ENCODE measurements at places on chromosomes 11 and 22.

- no peak for DNase-seq
Measured at GRCh38 chr22:19178065-19178656, 375 bp downstream of the SLC25A1 start.

DNA sequence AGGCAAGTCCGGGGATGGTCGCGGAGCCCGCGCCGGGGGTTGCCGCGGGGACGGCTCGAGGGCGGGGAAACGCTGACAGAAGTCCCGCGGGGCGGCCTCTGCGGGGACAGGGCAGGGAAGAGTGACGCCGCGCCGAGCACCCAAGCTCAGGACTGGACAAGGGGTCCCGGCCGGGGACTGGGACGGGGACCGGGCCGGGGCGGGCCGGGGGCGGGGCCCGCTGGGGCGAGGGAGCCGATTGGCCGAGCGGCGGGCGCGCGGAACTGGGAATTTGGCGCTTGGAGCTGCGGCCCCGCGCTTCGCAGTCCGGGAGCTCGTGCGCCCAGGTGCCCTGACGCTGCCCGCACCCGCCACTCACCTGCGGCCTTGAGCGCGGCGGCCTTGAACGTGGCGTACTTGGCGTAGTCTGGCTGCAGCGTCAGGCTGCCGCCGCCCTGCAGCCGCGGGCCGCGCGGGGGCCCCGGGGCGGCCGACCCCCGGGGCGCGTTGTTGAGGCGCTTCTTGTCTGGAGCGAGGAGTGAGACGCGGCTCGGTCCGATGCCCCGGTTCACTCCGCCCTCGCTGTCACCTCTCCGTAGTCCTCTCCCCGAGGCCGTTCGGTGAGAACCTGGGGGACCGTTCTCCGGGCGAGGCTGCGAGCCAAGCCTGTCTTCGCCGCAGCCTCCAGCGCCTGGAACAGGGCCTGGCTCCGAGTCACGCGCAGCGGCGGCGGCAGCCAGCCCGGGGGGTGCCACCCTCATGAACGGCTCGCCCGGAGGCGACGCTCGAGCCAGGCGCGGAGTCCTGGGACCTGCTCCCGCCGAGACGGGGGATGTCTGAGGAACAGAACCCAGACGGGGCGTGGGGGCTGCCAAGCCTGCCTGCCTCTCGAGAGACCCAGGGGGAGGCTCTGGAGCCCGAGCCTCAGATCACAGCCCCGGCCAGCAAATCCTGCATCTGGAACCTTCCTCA is 4.5 kb downstream of the SHISA8 start:
- no peak for DNase-seq

DNA sequence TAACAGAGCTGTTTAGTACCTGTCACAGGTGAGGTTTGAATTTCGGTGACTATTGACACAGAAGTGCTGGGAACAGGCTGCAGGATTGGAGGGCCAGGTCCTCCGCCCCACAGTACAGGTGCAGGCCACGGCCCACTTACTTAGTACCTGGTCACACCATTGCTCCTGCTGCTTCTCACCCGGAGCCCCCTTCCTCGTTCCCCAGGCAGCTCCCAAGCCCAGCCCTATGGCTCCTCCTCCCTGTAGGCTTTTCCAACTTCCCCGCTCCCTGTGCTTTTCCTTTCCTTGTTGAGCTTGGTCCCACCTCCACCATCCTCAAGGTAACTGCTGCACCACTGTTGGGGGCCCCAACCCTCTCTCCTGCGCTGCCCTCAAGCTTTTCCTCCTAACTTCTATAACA is 27.9 kb upstream of the ANO1 start:
- no peak for DNase-seq

GRCh38 chr11:1433977-1434640 is 44.4 kb downstream of the BRSK2 start:
- no peak for DNase-seq

DNA sequence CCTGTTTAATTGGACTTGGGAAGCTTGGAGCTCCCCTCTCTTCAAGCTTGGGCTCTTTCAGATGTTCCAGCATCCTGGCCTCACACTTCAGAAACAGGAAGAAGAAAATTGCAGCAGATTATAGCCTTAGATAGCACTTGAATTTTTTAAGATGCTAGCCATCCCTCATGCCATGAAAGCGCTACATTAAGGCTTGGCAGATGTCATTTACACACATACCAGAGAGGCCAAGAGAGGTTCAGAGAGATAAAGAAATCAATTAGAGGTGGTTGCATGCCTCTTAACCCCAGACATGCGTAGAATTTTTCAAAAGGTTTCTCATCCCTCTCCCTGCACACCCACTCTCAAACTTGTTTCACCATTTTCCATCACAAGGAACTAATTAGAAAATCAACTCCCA is 31.9 kb upstream of the DBX1 start:
- no peak for DNase-seq

DNA sequence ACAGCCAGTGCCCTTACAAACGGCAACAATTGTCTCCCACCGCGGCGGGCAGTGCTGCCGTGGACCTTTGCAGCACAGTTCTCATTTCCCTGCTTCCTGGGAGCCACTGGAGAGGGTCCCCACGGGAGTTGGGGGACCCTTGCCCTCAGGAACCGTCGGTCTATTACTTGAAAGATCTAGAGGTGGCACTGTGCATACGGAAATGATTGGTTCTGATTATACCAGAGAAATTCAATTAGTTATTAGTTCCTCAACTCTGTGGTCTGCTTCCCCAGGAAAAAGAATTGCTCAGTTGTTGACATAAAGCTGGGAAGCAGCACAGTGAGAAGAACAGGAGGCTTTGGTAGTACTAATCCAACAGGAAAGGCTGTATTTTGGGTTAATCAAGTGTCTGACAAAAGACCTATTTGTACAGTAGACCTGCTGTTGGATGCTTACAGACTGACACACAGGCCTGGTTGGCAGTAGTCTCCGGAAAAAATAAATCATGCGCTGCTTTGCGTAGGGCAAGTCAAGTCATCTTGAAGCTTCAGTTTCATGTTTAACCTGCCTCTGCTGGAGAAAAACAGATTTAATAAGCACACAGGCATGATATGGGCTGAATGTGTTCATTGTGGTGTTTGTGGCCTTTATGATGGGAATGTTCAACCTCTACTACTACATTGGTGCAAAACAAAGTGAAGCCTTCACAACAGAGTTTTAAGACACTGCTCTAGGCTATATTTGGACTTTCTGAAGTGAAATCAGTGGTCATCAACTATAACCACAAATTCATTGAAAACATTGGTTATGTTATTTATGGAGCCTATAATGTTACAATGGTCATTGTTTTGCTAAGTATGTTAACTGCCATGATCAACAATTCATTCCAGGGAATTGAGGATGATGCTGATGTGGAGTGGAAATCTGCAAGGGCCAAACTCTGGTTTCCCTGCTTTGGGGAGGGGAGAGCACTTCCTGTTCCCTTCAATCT is 54.6 kb upstream of the SC5D start:
- no peak for DNase-seq

- no peak for DNase-seq
Measured at GRCh38 chr22:33654173-33654895, 265.9 kb downstream of the LARGE1 start.

DNA sequence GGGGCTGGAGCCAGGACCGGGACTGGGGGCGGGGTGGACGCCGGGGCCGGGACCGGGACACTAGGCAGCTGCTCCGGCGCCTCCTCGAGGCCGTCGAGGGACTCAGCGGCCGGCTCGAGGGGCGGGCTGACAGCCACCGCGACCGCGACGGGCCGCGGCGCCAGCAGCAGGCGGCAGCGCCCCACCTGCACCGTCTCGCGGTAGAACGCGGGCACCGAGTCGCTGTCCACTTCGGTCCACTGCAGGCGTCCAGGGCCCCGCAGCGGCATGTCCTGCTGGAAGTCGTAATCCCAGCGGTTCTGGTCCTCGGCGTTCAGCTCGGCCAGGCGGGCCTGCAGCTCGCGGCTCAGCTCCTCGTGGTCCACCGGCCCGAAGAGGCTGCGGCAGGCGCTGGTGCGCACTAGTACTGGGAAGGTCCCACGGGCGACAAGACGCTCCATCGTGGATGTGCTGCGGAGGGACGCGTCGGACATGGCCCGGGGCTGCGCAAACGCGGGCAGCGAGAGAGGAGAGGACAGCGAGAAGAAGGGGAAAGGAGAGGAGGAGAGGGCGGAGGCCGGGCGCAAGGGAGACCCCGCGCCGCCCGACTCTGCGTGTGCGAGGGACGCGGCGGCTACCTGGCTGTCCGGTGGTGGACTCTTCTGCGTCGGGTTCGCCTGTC is 428 bp downstream of the CDKN1C start:
- no peak for DNase-seq

GRCh38 chr11:113448316-113448677 is 26.9 kb downstream of the DRD2 start:
- DNase-seq: no peak

DNA sequence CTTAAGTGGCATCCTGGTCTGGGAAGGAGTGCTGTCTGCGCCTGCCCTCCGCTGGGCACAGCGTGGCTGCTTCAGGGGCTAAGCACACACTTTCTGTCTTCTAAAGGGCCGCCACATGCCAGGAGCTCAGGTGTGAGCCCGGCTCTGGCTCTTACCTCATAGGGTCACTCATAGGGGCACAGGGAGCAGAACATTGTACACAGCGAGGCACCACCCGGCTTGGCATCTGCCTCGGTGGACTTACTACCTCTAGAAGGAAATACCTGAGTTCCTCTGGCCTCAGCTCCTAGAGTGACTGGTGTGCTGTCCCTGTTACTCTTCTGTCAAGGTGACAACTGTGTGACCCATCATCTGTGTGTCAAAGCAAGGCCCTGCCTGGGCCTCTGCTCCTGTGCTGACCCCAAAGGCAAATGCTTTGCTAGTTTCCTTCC is 13.4 kb downstream of the NEAT1 start:
- no peak for DNase-seq

- DNase-seq: no peak
Measured at GRCh38 chr22:42303396-42304323, 33.2 kb upstream of the TCF20 start.

DNA sequence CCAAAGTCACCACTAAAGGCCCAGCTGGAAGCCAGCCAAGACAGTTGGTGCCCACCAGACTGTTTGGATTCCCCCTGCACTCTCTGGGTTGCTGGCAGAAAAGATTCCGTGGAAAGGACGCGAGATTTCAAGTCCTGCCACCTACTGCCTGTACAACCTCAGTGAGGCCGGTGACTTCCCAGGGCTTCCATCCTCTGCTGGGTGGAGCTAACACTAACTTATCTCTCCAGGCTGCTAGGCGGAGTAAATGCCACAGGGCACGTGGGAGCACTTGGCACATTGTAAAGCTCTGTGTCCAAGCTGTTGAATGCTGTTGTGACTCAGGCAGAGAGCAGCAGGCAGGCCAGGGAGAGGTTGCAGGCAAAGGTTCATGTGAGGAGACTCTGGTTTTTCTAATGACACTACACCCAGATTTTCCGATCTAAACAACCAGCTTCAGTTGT is 50.9 kb upstream of the CDON start:
- no peak for DNase-seq

DNA sequence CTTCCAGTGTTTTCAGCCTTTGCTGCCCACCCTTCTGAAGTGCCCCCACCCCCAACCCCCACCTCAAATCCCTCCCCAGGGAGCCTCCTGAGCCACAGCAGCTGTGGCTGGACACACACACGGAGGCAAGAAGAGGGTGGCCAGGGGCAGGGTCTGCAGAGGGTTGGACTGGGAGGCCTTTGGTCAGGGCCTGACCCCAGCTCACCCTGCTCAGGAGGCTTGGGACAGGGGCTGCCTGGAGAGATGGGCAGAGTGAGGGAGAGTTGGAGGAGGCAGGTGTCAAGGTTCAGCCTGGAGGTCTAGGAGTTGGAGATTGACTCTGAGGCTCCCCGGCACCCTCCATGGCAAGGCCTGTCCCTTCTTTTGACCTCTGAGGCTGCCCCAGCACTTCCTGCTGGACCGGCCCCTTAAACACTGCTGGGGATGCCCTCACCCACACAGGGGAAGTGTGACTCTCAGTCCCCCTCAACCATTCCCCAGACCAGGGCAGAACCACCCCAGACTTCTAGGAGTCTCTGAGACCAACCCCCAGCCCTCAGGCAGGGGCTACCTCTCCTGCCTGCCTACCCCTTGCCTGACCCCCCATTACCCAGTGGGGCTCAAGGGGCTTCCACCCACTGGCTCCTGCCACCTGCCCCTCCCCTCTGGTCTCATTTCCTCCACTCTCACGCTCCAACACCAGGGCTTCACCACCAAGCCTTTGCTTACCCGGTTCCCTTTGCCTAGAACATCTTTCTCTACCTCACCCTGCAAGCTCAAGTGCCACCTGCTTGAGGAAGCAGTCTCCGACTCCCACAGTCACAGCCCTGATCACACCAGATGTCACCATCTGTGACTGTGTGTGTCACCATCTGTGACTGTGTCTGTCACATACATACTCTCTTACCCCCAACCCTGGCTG is 8.6 kb downstream of the ARAP1 start:
- DNase-seq: no peak

GRCh38 chr11:111736181-111736590 is 30.0 kb downstream of the PPP2R1B start:
- DNase-seq: no peak

DNA sequence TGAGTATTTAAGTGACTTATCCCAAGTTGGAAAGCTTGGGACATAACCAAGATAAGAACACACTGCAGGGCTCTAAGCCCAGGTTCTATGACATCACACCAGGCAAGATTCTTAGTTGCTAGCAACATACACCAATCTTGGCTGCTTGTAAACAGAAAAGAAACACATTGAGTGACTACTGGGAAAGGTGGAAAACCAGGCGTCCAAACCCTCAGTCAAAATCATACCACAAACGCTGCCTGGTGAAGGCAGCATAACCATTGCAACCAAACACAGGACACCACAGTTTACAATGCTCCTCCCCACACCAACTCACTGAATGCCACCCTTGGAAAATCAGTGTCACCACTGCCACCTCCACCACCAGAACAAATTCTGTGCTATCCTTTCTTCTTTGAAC is 379.9 kb downstream of the TTC28 start:
- DNase-seq: no peak

DNA sequence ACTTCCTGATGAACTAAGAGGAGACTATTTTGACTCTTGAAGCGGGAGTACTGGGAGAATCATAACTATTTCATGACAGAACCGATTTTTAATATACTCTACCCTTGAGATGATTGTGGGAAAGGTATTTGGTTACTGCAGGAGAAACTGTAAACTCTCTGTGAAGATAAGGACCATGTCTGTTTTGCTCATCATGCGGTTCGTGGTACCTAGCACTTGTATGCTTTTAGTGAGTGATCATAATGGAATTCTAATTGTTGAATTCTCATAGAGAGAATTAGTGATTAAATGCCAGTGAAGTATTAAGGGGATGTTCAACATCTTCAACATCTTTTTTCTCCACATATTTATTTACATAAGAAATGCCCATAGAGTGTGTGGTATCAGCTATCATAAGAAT is 11.4 kb downstream of the AASDHPPT start:
- DNase-seq: no peak

DNA sequence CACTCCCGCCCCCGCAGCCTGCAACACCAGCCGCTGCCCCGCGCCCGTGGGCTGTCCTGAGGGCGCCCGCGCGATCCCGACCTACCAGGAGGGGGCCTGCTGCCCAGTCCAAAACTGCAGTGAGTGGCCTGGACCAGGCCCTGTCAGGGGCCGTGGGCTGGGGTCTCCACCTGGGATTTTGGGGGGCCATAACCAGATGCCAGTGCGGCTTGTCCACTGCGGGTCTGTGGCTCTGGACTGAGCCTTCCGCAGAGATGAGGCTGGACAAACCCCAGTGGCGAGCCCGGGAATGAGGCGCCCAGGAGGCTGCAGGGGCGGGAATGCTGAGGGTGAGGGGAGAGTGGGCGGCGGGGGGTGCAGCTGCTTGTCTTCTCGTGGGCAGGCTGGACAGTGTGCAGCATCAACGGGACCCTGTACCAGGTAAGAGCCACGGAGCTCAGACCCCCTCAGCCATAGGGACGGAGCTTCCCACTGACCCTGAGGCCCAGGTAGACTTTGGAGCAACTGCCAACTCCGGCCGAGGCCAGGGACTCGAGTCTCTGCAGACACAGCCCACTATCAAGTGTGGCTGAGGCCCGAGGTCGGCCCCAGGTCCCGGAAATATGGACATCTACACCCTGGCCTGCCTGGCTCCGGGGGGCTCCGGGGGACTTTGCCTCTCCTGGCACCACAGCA is 24.8 kb upstream of the MUC5B start:
- DNase-seq: no peak

Data from stimulated activated CD4-positive, alpha-beta T cell treated with anti-CD3 and anti-CD28 coated beads, TNF-alpha, amount 100 ng/mL, for 1 hour (primary cell).